ENCODE measurements at places on chromosomes 13 and 19.
A peak's percentile ranks its signal among the peaks of the same experiment; 100 is the strongest.

DNA sequence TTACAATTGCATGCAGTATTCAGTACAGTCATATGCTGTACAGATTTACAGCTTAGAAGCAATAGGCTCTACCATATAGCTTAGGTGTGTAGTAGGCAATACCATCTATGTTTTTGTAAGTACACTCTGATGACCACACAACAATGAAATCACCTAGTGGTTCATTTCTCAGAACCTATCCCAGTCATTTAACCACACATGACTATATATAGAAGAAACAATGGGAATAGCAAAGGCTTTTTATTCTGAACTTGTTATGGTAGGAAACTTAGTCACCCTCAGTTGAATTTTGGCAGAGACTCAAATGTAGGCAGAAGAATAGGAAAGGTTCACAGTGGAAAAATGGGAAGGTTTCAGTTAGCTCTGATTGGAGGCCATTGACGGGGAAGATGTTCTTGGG lies 1075.1 kb upstream of the MIR17HG start:
- DNase-seq: no peak

GRCh38 chr19:31519908-31520307 lies 170.7 kb upstream of the TSHZ3 start:
- no peak for DNase-seq

DNA sequence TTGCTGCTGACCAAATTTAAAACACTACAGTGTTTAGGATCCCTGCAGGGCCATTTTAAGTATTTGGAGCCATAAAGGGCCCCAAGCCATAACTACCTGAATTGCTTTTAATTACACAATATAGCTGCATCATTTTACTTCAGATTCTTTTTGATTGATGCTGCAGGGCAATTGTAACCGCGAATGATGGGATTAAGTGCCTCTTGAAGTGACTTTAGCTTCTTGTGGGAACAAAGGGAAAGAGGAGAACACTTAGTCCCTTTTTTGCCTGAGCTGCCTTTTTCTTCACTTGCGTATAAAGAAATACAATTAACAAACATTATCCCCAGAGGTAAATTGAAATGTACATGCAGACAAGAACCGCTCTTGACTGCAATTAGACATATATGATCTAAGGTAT lies 228.5 kb downstream of the ZIC5 start:
- no peak for DNase-seq

GRCh38 chr13:113804017-113804702 lies 45.1 kb downstream of the TMEM255B start:
- no peak for DNase-seq

DNA sequence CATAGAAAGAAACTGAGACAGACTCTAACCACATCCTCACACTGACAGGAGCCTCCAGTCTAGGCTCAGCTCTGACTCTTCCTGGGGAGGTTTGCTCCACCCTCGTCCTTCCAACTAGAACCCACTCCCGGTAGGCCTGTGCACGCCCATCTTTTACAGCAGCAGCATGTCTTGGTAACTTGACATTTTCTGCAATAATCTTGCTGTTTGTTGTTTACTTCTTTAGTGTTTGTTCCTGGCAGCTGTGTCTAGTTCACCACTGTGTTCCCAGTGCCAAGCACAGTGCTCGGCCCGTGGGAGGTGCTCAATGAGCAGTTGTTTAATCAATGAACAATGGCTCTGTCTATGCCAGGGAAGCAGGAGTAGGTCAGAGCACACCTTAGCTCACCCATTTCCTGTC lies 23.1 kb upstream of the ZNF729 start:
- DNase-seq: no peak

- peak; percentile 51 for DNase-seq
Measured at GRCh38 chr19:34254698-34255432, 511 bp downstream of the GARRE1 start.

DNA sequence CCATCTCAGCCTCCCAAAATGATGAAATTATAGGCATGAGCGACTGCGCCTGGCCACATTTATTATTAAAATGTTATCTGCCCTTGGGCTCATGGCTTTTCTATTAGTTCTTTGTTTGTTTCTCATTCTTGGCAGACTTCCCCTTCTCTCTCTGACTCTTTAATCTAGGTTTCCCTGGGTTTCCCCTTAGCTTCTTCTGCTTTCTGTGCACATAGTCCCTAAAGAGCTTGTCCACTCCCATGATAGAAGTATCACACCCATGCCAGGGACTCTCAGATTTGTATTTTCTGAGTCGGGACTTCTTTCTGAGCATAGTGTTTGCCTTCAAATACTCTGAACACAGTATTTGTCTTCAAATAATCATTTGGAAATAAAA lies 38.6 kb upstream of the ITM2B start:
- no peak for DNase-seq

GRCh38 chr19:5642204-5642603 lies 19.3 kb downstream of the SAFB start:
- DNase-seq: no peak

GRCh38 chr13:110559429-110559943 lies 2.0 kb downstream of the RAB20 start:
- DNase-seq: no peak

DNA sequence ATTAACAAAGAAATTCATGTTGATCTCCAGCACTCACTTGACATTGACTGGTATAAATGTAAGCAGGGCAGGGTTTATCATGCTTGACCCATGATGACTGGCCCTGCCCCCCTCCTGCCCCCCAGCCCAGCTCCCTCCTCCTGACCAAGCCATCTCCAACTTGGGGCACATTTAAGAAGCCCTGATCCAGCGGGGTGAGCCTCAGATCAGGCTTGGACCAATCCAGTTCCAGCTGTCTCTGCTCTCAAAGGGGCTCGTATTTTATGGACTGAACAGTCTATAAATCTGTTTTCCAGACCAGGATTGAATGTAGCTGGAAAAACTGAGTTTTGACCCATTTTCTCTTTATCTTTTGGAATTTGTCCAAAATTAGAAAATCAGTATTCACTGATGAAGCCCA lies 100.0 kb downstream of the COL4A1 start:
- no peak for DNase-seq

DNA sequence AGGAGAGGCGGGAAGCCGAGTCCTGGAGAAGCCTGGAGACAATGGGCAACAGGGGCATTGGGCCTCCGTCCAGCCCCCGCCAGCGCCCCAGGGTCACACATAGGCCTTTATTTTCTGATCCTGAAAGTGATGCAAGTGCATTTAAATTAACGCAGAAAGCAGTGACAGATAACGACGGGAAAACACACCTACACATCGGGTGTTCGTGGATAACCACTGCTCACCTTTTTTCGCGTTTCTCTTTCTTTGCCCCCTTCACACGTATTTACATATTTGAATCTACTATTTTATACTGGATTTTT lies 30.4 kb upstream of the GRTP1 start:
- no peak for DNase-seq

DNA sequence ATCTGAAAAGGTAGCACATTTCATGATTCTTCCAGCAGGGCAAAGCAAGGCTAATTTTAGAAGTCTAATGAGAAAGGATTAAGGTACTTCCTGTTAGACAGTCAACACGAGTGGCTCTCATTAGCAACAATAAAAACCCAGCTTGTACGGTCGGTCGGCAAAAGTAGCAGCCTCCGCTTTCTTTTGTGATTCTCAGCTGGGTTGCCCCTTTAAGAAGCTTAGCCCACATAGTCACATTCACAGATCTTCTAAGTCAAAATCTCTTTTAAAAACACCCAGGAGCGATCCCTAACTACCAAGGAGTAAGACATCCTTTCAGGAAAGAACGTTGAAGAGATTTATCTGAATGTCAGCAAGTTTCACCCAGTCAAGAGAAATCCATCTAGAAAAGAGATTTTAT lies 684.8 kb downstream of the DIAPH3 start:
- DNase-seq: no peak

- DNase-seq: no peak
Measured at GRCh38 chr13:35600137-35600536, 123.6 kb upstream of the MAB21L1 start.

- no peak for DNase-seq
Measured at GRCh38 chr19:14006766-14007562, 844 bp upstream of the RFX1 start.

DNA sequence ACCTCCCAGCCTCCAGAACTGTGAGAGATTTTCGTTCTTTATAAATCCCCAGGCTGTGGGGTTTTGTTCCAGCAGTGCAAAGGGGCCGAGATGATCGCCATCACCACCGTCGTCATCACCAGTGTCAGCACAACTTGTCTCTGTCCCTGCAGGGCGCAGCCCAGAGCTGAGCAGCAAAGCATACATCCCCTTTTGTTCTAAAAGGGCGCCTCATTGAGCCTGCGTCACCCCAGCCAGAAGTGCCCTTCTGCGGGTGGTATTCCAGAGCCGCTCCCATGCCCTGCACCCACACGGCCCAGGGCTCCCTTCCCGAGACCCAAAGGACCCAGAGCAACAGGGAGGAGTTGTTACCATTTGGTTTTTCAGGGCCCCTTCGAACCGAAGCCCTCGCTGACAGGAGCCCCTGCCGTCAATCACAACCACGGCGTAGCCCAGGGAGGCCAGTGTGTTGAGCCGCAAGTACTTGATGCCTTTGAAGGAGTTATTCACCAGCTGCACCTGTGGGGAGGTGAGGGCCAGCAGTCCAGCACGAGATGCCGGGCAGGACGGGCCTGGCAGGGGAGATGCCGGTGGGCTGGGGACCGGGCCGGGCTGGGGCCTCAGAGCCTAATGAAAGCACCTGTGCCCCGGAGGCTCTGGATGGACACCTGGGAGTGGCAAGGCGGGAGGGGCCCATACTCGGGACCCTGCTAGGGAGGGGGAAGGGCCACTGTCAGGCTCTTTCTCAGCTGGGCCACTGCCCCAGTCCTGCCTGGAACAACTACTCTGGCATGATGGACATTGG lies 14.4 kb upstream of the MYDGF start:
- no peak for DNase-seq

DNA sequence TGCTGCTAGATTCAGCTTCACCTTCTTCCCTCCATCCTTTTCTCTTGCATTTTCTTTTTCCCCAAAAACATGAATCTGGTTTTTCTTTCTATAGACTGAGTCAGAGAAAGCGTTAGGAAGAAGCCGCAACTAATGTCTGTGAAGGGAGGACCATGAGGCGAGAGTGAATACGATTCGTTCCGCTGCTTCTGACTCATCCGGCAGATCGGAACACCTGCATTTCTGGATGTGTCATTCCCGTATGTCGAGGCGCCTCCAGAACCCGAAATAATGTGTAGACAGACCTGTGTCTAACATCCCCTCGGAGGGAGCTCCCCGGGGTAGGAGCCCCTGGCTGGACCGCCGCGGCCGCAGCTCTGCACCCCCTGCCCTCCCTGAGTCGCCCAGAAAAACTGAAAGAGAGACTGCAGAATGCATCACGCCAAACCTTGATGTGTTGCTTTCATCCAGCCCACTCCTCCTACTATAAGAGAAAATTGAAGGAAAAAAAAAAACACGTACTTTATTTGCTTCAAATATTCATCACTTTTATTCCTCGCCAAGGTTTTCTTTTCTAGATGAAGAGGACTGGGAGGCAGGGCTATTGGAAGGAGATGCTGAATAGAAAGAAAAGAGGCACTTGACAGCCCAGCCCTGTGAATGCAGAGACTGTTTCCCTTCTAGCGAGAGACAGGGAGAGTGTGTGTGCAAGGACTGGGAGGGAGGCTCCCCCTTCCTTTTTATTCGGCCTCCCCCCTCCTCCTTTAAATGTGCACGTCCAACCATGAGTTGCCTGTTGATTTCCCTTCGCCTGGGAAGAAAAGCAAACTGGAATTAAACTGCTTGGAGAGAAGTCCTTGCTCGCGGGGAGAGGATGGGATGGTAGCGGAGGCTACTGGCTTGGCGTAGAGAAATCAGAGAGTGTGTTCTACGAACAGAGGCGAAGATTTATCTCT lies 616 bp upstream of the PCDH17 start:
- DNase-seq: peak; percentile 21

DNA sequence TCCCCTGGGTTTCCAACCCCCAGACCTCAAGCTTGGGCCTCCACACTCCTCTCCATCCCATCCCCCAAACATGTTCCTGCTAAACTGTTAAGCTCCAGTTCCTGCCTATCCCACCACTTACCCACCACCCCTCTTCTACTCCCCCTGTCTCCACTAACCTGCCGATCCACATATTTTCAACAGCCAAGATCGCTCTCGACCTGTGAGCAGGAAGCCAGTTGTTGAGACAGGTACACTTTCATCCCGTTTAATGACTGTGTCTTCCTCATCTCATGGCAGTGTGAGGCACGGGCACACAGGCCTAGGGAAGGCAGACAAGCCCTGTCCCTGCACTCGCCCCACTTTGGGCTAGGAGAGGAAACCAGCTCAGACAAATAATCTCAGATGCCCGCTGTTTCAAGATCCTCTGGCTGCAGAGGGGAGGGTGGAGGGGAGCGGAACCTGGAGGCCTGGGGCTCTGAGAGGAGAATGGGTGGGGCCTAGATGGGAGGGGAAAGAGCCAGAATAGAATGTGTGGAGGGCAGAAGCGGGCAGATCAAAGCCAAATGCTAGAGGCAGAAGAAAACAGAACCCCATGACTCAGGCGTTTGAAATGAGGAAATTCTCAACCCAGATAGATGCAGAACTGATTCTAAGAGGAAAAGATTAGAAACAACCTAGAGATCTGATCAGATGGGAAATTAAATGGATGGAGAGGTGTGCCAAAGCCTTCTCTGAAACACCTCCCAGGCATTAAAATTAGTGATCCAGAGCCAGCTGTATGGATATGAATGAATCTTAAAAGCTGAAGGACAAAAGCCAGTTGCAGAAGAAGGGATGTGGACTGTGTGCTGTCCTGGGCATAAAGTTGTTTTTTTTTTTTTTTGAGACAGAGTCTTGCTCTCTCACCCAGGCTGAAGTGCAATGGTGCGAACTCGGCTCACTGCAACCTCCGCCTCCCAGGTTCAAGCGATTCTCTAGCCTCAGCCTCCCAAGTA lies 16.9 kb upstream of the CYP2S1 start:
- peak; percentile 38 for DNase-seq

DNA sequence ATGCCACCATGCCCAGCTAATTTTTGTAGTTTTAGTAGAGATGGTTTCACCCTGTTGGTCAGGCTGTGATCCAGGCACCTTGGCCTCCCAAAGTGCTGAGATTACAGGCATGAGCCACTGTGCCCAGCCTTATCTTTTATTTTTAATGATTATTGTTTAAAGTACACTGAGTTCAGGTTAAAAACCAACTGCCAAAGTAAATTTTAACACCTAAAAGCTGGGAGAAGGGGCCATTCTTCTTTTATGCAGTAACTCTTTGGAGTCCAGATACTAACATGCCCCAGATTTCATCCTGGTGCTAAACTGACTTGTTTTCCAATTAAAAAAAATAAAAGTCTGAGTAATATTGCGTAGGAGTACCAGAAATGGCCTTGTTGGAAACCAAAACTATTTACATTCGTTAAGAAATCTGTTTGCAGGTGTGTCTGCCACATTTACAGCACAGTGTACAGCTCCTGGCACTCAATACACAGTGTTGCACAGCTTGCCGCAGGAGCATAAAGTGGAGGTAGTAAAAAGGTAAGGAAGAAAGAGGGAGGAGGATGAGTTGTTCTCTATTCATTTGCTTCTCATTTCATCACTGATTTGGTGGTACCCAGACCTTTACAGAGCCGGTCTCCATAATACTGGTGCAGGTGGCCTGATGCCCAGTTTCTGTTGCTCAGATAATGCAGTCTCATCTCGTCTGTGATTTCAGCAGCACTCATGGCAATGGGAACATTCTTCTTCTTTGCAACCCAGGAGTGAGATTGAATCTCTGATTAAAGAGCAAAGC lies 108.9 kb downstream of the PCCA start:
- no peak for DNase-seq
